ENCODE measurements at places on chromosomes 12 and 14.

DNA sequence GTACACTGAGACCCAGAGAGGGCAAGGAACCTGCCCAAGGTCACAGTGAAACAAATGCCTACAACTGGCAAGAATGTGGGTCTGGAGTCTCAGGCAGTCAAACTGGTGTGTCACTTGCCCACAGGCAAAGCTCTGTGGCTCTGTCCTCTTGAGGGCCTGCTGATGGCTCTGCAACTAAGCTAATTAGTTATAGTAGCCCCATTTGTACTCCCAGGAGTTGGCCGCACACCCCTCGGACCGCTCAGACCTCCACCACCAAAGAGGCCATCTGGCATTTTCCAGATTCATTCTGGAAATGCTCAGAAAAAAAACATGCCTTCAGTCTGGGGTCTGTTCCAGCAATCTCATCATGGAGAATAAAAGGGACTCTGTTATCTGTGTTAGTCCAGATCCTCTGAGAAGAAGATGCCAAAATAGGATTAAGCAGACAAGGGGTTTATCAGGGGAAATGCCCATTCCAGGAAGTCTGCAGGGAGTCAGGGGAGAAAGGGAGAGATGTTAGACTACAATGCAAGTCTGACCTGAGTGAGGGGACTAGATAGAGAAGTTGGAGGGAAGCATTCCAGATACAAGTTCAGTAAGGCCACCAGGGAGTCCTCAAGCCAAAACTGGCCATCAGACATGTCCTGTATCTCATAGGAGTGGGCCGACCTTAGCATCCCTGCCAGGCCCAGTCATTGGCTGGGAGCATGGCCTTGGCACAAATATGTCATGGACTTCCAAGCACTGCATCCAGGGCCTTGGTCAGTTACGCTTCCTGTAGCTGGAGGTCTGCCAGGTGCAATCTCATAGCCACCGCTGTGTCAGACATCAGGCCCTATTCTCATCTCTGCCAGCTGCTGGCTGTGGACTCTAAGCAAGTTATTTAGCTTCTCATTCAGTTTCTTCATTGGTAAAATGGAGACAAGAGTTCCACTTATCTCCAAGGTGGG, 15.4 kb upstream of the OAS1 start:
- DNase-seq: no peak

GRCh38 chr12:13962699-13963098, 18.7 kb downstream of the GRIN2B start:
- DNase-seq: no peak

- DNase-seq: no peak
Observed at GRCh38 chr12:45598761-45599160, 130.7 kb upstream of the ARID2 start.

DNA sequence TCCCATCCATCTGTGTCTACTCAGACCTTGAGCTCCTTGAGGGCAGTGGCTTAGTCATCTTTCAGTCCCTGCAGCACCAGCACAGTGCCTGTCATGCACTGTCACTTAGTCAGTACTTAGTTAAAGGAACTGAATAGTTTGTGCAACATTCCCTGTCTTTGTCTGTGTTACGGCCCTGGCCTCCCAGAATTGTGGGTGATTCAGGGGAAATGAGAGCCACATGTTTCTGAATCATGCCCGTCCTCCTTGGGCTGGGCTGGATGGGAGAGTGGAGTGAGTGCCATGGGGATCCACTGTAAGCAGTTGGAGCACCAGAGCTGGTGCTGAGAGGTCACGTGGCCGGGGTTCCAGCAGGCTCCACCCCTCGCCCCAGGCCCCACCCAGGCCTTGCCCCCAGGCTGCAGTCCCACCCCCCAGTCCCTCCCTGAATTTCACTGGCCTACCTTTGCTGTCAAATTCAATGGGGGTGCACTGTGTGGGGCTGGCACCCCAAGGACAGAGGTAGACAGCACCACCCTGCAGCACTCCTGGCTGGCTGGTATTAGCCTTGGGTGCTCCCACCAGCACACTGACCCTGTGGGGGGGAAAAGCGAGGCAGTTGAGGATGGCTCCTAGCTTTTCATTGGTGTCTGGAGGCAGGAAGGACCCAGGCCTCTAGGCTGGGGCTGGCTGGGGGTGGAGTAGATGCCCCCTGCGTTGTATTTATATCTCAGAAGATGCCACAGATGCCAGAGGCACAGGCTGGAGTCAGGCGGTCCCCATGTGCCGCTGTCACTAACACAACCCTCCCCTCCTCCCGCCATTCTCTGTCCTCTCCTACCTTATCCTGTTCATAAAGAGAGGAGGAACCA, 7.5 kb downstream of the ITGA5 start:
- DNase-seq: no peak

- no peak for DNase-seq
Observed at GRCh38 chr14:100580316-100581227, 6.6 kb downstream of the BEGAIN start.

- no peak for DNase-seq
Observed at GRCh38 chr12:116122628-116123027, 154.9 kb downstream of the MED13L start.

GRCh38 chr12:78204926-78205325, 374.2 kb downstream of the NAV3 start:
- DNase-seq: no peak

DNA sequence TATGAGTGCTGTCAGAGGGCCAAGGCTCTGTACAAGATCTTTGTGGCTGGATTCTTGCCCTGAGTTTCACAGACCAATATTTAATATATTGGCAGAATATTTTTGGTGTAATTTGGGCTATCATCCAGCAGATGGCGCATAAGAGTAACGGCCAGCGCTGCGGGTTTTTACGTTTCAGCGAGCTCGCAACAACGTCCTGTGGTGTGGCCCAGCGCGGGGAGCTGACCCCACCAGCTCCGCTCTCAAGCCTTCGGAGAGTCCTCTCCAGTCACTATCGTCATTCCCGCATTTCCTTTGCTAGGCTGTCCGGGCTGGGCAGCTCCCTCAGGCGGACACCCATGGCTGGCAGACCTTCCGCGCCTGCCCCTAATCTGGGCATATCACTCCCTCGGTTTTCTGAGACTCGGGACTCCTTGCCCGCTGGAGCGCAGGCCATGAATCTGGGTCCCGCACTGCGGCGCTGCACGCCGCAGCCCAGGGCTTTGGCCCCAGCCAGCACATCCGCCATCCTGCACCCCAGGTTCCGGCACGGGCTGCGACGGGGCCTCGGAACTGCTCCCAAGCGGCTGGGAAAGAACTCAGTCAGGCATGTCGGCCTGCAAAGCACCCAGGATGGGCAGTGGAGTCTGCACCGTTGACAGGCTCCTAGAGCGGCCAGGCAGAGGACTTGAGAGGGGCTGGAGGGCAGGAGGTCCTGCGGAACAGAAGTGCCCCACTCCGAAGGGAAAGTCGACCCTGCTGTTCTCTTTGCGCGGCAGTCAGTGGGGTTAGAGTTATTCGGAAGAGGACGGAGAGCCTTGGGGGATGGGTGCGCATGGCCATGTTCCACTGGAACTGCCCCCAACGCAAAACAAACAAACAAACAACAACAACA, 18.4 kb downstream of the OLR1 start:
- DNase-seq: peak; percentile 51

GRCh38 chr12:50110127-50110761, 1.8 kb upstream of the COX14 start:
- DNase-seq: no peak

- no peak for DNase-seq
Observed at GRCh38 chr12:3352230-3352629, 138.8 kb upstream of the PRMT8 start.

DNA sequence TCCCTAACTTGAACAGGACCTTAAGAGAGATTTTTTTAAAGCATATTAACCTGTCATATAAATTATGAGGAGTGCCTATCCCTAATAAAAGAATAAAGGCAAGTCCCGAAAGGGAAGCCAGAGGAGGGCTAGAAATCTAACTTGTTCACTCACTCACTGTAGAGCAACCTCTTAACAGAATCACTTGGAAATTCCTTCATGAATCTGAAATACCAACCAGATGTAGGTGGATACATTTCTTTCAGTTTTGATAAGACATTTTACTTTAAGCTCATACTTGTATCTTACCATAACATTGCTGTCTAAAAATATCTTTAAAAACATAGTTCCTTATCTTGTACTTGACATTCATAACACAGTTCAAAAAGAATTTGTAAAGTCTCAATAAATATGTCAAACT, 25.7 kb downstream of the NTN4 start:
- DNase-seq: no peak

GRCh38 chr14:67187826-67188225, 1.4 kb upstream of the GARIN2 start:
- DNase-seq: no peak

DNA sequence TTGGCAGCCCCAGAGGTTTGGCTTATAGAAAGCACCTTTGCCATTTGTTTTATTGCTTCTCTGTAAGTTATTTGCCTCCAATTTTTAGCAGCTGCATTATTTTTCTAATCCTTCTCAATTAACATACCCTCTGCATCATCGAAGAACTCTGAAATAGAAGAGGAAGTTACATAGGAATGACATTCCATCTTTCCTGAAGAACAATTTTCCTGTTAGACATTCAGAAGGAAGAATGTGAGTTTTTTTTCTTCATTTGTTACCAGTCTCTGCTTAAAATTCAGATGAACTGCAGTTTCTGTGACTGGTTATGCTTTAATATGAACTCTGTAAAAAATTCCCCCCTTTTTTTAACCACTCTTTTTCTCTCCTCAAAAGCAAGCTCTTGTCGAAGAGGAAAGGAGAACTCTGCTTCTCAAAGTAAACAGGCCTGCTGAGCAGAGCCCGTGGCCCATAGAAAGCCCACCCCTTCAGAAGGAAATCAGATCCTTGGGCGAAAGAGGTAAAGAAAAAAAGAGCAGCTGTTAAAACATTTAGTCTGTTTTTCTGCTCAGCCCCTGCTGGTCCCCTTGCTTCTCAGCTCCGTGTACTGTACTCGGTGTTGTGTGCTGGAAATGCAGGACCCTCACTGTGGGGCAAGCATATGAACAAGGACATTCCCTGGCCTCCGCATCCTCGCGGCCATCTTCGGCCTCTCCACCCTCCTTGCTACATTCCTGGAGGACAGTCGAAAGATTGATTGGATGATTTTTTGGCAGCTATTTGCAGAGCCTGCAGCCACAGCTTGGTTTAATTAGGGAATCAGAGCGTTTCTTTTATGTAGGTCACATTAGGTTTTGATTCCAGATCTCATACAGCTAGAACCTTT, 164.4 kb upstream of the LRIG3 start:
- DNase-seq: peak; percentile 48

All from left renal pelvis (tissue), 4 donors.